Prostate gland (tissue), 2 donors: ENCODE measurements at places on chromosomes 3 and 15.

DNA sequence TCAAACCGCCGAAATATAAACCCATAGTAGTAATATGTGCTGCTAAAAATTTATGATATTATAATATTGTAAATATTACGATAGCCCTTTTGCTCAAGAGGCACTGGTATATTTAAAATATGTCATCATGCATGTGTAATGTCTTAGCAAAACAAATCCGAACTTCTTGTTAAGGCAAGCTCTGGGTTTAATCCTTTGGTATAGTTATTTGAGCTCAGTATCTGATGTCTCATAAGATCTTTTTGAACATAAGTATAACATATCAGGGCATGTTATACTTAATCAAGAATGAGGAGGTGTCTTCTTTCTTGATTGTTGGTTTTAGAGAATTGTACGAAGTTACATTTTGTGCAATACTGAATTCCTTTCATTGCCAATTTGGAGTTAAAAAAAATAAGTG is 154.1 kb upstream of the CBLB start:
- no peak for DNase-seq

- DNase-seq: no peak
These were observed 581.4 kb downstream of the MECOM start for GRCh38 chr3:169082076-169082475.

- DNase-seq: no peak
These were observed 23.1 kb downstream of the CCDC33 start for GRCh38 chr15:74259292-74259648.

DNA sequence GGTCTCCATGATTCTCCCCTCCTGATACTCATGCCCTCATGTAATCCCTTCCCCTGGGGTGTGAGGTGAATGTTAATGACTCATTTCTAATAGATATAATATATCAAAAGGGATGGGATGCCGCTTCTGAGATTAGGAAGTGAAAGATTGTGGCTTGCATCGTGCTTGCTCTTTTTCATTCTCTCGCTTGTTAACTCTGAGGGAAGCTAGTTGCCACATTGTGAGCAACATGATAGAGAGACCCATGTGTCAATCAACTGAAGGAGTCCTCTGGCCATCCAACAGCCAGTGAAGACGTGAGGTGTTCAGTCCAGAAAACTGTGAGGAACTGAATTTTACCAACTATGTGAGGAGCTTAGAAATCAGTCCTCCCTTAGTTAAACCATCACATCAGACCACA is 28.9 kb upstream of the DRD3 start:
- no peak for DNase-seq

DNA sequence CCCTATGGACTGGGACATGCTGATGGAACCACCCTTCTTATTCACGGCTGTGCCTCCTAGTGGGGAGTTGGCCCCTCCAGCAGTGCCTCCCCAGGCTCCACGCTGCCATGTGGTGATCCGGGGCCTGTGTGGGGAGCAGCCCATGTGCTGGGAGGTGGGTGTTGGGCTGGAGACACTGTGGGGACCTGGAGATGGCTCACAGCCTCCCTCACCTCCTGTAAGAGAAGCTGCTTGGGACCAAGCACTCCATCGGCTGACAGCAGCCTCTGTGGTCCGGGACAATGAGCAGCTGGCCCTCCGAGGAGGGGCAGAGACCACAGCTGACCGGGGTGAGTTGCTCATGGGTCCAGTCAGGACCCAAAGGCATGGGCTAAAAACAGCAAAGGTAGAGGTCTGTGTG is 9.1 kb downstream of the ALG3 start:
- DNase-seq: no peak

- DNase-seq: peak; percentile 79
These were observed at the start of gene SEMA6D for GRCh38 chr15:47717036-47717612. SEMA6D (plus strand) TSS chr15:47717505; CDS start chr15:47759799, 42,294 bp downstream.

DNA sequence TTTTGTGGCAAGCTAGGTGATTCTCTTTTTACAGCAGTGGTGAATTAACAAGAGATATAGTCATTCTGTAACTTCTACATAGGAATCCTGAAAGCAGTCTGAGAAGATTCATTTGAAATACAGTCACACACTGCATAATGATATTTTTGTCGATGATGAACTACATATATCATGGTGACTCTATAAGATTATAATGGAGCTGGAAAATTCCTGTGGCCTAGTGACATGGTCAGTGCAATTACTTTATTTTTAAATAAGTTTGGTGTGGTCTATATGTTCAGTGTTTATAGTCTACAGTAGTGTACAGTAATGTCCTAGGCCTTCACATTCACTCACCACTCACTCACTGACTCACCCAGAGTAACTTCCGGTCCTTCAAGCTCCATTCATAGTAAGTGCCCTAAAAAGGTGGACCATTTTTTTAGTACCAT is 511.4 kb upstream of the MCTP2 start:
- DNase-seq: no peak

DNA sequence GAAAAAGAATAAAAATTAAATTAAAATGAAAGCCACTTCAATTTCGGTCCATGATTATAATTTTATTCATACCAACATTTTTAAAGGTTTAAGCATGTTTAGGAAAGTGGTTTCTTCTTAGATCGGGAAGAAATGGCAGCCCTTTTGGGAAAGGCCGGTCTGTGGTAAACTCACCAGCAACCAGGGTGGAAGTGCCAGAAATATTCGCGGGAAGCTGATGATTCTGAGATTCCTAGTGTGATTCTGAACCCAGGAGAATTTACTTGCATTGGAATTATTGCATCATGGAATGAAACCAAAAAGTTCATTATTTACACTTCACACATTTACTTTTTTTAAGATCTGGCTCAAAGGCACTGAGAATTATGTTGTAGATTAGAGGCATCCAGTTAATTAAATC is 97.2 kb upstream of the CCNL1 start:
- DNase-seq: no peak

DNA sequence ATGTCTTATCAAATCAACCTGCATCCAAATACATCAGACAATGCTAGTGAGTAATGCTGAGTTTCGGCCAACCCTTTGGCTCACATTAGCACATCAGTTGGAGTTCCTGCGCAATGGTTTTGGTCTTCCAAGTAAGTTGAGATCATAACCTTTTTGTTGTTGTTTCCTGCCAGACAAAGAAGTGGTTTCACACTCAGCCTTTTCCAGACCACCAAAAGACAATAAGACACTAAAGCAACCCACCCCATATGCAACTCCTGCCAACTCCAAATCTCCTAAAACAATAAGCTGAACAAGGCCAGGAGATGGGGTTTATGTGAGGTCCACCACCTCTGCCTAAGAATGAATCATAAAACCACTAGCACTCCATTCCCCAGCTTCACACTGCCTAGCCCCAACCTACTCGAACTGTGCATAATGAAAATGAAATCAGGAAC is 177.0 kb downstream of the ERC2 start:
- no peak for DNase-seq

GRCh38 chr15:41148065-41148464 is 32.0 kb upstream of the INO80 start:
- no peak for DNase-seq

DNA sequence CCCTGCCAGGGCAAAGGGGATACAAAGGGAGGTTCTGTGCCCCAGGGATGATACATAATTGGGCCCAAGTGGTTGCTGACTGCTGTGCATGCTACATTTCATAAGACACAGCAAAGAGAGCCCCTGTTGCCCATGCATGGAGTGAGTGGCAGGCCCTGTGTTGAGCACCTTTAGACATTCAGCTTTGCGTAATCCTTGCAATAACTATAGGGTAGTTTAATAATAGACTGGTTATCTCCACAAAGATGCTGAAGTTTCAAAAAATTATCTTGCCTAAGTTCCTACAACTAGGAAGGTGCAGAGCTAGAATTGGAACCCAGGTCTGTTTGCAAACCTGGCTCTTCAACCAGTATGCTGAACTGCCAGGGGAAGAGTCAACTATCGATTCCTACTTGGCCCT is 1.7 kb upstream of the OGG1 start:
- DNase-seq: no peak

DNA sequence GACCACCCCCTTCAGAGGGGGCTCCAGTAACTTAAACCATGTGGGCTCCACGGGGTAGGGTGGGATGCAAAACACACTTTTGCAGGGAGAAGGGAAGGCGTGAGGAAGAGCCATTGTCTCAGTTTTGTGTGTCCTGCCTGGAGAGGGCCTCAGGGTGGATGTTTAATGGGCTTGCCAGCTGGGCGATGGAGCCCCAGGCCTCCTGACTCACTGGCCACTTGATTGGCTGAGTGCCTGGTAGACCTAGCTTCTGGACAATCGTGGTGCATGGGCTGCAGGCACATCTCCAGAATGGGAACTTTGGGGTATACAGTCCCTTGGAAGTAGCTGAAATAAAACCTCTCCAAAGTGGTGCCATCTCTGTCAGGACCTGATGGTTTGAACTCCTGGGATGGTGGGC is 118.3 kb upstream of the MRPS22 start:
- DNase-seq: no peak

DNA sequence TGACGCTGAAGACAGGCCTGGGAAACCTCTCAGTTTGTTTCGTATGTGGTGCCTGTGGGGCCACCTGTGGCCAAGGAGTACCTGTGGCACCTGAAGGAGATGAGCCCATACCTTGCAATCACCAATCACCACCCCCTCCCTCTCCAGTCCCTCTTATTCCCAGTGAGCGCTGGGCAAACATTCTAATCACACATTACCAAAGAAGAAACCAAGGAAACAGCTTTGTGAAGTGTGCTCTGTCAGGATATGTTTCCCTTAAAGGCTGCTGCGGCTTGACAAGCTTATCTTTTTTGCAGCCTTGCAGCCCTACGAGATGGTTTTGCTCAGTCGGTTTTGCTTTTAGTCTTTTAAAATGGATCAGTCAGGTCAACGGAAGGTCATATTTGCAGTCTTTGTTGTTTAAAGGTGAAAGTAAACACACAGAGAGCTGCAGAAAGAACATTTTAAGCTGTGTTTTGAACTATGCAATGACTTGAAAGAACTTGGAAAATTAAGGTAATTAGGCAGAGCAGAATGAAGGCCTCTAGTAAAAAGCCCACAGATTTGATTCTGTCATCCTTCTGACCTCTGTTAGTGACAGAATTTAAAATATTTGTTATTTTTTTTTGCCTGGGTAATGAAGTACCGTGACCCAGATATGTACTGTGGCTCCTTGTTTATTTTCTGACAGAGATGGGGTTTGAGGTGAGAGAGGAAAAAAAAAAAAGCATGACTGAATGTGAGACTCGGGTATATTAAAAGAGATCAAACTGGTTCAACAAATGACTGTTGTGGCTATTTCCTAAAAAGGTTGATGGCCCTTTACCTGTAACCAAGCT is 461.4 kb downstream of the NSUN3 start:
- no peak for DNase-seq

DNA sequence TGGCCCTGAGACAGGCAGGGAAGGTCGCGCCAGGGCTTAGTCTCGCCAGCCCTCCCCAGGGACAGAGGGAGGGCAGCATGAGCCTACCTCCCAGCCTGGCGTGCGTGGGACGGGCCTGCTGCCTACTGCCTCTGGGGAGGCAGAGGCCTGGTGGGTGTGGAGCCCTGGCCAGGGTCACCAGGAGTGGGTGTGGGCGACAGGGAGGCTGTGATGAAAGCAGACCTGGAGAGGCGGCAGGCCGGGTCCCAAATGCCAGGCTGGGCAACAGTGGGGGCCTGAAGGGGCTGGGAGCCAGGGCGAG is 33.1 kb downstream of the PLXNA1 start:
- DNase-seq: no peak

GRCh38 chr15:92817339-92817886 is 82.7 kb upstream of the CHD2 start:
- DNase-seq: no peak

- DNase-seq: no peak
These were observed 69.6 kb downstream of the NCEH1 start for GRCh38 chr3:172641291-172641690.

DNA sequence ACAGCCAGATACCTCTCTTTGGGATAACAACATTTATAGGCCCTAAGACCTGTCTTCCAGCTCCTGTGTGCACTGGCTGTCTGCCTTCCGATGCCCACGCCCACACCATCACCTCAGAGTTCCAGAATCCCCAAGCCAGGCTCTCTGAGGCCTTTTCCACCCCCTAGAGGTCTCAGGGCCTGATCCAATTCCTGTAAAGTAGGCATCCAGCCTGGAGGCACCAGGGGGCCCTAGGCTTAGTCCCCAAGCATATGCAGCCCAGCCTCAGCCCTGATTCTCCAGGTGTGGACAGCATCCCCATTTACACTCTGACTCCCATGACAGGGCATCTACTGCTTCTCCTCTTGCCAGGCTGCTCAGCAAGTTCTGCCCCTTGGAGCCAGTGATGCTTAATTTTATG is 72.7 kb upstream of the CORO2B start:
- DNase-seq: no peak

GRCh38 chr15:85839643-85840042 is 44.9 kb upstream of the KLHL25 start:
- DNase-seq: no peak

- no peak for DNase-seq
These were observed 217.8 kb downstream of the SHQ1 start for GRCh38 chr3:72630327-72630968.

DNA sequence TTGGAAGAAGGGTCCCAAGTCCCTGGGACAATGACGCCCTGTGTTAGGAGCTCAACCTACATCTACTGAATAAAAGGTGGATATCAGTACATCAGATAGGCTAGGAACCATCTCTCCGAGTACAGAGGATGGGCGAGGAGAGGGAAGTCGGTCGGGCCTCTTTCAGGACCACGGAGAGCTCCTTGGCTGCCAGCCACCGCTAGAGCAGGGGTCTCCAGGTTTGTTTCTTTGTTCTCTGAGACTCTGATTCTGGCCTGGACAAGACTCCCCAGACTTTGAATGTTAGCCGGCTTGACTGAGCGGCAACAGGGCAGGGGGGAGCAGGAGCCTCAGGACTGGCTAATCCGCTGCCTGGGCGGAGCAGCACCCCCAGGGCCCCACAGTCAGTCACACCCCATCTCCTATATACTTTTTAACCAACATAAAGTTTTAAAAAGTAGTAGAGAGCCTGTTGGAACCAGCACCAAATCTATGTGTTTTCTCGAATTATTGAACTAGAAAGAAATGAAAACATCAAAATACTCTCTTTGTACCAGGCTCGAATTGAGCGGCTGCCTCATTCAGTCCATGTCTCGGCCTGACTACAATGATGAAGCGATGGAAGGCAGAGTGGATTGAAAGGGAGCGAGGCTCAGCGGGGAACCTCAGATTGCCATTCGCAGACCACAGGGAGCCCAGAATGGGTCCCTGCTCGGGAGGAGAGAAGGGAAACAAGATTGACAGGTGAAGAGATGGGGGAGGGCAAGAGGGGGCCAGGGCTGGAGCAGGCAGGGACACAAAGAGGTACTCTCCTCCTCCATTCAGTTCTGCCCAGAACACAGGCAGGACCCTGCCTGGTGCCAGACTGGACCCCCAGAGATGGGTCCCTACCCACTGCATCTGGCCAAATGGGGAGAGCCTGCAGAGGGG is 131.6 kb downstream of the TPRA1 start:
- DNase-seq: no peak

DNA sequence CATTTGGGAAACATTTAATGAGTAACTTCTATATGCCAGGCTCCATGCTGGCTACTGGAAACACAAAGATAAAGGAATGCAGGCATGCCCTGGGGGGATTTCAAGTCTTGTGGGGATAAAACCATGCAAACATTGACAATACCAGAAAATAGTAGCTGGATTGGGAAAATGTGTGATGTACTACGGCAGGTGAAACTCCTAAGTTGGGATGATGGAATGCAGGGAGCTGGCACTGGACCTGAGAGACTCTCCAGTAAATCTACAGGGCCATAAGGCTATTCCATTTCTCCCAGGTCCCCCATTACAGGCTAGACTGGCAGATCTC is 68.2 kb upstream of the NTRK3 start:
- no peak for DNase-seq

GRCh38 chr3:122415762-122416654 is at the start of gene WDR5B:
WDR5B (minus strand) TSS chr3:122416062; CDS start chr3:122415528, 534 bp downstream.
- peak; percentile 97 for DNase-seq
